Esophagus muscularis mucosa (tissue), 4 donors: ENCODE measurements at places on chromosomes 3 and 15. TPM values are rescaled to one million over a fixed set of nuclear protein-coding genes. Genes with fewer than 3 reads are reported as not detected.

MYL3 gene
- 13.0 TPM for total RNA-seq

INSYN1 gene
- total RNA-seq: 21.2 TPM

DNAJA4 gene
- 11.8 TPM for total RNA-seq

- DNase-seq: no peak
Measured at GRCh38 chr15:77168616-77169015, 97.7 kb upstream of the TSPAN3 start.

GRCh38 chr3:123552768-123553167, 32.1 kb downstream of the HACD2 start:
- DNase-seq: no peak

DNA sequence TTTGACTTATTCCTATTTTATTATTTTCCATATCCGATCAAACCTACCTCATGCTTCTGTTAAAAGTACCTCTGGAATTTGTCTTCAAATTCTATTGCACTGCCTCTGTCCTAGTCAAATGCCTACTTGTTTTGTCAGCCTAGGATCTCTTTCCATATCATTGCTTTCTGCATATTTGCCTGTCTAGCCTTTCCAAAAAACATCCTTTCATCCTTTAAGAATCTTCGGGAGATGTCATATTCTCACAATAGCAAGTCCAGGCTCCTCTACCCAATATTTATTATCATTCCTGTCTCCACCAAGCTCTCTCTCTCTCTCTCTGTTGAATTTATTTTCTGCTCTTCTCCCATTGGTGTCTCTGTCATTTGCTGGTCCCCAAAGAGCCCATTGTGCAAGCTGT, 80.1 kb downstream of the LRRC28 start:
- DNase-seq: no peak

DNA sequence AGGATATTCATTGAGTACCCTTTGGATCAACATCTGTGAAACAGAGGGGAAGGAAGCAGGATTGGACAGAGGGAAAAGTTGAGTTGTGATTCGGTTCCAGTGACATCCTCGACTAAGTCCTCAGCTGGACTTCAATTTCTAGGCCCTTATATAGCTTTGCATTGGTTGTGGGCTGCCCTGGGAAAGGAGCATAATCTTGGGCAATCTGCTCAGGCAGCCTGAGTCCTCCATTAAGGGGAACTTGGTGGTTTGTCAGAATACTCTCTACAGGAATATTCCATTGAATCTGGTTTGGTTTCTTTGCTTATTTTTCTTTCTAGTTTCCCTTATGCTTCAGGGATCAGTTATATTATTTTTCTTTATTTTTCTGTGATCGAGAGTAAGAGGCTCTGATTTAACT, 94.1 kb downstream of the TCF12 start:
- no peak for DNase-seq

DNA sequence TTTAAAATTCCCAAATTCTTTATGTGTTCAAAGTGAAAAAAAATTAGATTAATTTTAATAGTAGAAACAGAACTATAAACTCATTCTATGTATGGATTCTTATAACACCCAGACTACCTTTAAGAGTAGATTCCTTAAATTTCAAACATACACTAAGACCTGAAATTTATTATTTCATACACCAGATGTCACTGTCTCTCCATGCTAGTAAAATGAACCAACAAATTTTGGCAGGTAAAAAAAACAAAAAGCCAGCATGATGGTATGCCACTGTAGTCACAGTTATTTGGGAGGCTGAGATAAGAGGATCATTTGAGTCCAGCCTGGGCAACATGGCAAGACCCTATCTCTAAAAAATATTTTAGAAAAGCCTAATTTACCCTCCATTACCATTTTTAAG, 461.3 kb upstream of the NAALADL2 start:
- DNase-seq: no peak

DNA sequence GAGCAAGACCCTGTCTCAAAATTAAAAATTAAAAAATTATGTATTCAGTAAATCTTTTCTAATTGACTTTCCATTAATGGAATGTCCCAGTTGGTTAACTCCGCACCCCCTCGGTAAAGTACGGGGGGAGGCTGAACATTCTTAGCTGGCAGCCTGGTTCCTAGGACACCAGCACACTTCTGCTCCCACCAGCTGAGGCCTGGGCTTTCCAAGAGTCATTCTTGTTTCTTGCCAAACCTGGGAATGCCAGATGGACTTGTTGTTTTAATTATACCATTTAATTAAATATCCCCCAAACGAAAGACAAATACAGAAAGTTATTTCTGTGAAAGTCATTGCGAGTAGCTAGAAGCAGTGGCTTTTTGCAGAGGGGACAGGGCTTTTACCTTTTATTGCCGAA, 179.4 kb downstream of the VGLL4 start:
- no peak for DNase-seq

- no peak for DNase-seq
Measured at GRCh38 chr3:161443921-161444693, 52.5 kb upstream of the OTOL1 start.

GRCh38 chr15:52115598-52116427, 3.2 kb upstream of the BCL2L10 start:
- DNase-seq: no peak

DNA sequence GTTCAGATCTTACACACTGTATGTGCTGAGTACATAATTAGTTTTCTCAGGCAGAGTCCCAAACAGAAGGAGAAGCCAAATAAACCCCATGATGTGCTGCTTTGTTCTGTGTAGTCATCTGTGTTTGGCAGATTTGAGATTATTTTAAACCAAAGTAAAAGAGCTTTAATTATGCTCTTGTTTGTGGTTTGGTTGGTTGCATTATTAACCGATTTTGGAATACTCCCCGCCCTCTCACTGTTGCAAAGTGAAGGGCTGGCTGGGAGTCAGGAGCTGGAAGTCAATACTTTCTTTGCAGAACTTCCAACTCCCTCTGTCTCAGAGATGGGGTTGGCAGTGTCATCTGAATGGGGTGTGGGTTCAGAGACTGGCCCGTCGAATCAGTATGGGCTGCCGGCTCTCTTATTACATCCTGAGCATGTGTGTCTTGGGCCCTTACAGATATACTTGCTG, 34.4 kb downstream of the SLCO3A1 start:
- DNase-seq: no peak

GRCh38 chr3:42743204-42743995, 29.7 kb downstream of the CCDC13 start:
- DNase-seq: no peak
